HCT116 (cell line): ENCODE measurements at places on chromosomes 1 and 21.

GRCh38 chr1:7026169-7026568 lies 240.9 kb downstream of the CAMTA1 start:
- DNase-seq, result no peak

DNA sequence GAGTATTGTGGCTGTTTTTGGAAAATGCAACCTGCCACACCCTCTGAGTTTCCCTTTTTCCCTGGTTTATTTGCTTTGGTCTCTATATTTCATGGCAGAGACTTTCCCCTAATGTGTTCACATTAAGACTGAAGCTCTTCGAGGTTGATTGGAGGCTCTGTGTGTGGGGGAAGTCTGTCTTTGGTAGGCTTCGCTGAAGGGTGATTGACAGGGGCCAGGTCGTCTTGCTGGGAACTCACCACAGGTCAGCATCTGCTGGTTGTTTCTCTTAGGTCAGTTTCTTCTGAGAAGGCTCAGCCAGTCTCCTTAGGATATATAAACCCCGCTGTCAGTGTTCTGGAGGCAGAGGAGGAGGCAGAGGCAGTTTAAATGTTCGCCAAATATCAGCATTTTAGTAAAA lies 249.4 kb downstream of the RPS6KC1 start:
- DNase-seq, result no peak

DNA sequence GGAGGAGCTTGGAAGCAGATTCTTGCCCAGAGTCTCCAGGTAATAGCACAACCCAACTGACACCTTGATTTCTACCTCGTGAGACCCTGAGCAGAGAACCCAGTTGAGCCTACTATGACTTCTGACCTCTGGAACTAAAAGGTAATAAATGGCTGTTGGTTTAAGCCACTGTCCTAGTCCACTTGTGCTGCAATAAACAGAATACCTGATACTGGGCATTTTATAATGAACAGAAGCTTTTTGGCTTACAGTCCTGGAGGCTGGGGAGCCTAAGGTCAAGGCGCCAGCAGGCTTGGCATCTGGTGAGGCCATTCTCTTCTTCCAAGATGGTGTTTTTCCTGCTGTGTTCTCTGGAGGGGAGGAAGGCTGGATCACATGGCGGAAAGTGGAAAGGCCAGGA lies 39.9 kb upstream of the TP53BP2 start:
- DNase-seq, result no peak

DNA sequence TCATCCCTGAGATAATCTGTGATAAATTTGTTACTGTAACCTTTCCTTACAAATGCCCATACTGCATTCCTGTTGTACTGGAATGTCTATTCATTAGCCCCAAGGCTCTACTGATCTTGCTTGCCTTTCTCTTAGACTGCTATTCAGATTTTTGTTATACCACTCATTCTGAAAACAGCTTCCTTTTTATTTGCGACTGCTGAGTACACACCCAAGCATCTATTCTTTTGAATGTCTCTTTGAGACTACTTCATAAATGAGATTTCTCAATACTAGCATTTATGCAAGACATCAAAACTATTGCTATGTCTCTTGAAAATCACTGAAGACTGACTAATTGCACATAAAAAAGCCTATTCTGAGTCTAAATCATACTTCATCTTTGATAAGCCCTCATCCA lies 38.6 kb downstream of the DENND1B start:
- no peak for DNase-seq

GRCh38 chr1:170445096-170445495 lies 86.9 kb upstream of the GORAB start:
- no peak for DNase-seq

GRCh38 chr21:43902441-43902840 lies 37.4 kb downstream of the AGPAT3 start:
- DNase-seq, result no peak

DNA sequence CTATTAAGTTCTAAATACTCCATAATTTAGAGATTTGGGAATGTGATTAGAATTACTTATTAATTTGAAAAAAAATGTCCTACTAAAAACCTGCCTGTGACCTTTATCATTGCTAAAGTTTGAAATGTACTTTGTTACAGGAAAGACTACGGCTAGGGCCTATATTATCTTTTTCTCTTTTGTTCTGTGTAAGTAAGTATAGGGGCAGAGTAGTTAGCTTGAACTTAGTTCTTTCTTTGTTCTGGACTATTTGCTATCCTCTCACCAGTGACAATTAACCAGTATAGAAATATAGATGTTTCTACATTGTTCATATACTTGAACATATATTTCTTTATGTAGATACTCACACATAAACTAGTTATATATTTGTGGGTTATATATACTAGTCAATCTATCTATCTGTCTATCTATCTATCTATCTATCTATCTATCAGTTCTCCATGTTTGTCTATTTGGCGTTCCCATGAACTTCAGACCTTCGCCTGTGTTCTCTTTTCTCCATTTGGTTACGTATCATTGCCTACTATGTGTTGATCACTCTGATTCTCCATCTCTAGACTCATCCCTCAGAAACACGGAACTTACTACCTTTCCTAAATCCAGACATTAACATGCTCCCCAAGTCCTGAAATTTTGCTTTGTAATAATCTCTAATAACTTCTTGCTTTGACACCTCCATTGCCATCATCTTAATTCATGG lies 3.3 kb downstream of the PTPRC start:
- DNase-seq, result no peak

- no peak for DNase-seq
Observed at GRCh38 chr1:197024460-197024859, 42.6 kb downstream of the F13B start.

DNA sequence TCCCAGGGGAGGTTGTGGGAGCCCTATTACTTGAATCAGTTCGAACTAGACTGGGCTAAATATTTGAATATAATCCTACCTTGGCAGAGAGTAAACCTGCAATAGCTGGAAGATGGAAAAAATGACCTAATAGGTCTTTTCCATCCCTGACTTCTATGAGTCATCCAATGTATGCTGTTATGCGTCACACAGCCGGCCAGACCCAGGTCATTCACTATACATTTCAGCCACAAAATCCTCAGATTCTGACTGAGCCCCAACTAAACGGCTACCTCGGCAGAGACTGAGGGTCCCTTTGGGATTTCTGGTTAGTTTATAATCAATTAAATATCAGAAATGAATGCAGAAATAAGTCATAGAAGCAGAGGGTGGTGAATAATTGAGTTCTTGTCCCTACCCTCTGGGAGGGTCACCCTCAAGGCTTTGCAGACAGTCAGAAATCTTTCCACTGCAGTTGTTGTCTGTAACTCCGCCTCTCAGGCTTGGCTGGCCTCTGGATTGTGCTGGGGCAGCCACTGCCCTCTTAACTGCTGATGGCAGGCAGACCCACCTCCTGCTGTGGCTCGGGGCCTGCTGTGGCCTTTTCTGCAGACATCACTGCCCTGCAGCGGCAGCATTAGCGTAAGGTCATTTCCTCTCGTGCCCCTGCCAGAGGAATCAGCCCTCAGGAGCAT lies 240.5 kb downstream of the TGFB2 start:
- peak; percentile 65 for DNase-seq

DNA sequence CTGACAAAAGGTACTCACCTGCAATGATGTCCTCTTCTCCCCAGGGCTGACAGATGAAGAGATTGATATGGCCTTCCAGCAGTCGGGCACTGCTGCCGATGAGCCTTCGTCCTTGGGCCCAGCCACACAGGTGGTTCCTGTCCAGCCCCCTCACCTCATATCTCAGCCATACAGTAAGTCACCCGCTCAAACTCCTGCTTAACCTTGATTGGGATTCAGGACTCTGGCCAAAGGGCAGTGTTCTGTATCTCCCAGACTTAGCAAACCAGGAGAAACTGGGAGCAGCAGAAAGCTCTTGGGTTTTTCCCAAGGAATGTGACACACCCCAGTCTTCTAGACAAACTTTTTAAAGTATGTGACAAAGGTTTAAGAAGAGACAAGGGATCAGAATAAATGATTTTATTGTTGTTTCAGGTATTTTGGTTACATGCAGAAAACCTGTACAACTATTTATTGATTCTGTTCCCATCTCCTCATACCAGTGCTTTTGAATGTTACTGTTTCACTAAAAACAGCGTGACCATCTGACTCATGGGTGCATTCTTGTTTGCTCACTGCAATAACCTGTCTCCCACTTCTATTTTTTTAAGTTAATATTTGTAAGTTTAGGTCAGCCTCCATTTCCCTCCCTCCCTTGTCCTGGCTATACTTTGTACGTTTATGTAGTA lies 124.6 kb downstream of the PEX14 start:
- peak; percentile 26 for DNase-seq

DNA sequence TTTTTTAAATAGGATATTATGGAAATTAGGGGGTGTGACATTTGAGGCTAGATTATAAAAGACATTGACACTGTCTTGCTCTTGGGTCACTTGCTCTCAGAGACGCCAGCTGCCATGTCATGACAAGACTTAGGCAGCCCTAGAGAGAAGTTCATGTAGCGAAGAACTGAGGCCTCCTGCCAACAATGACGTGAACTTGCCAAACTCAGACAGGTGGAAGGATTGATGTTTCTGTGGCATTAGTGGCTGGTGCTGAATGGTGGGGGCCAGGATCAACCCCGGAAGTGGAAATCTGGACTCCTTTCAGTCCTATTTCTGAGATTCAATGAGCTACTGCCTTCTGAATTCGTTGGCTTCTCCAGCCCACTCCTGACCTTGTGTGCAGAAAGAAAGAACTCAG lies 14.7 kb downstream of the NCF2 start:
- no peak for DNase-seq

- peak; percentile 6 for DNase-seq
Observed at GRCh38 chr1:176954242-176954641, 210.3 kb downstream of the ASTN1 start.

DNA sequence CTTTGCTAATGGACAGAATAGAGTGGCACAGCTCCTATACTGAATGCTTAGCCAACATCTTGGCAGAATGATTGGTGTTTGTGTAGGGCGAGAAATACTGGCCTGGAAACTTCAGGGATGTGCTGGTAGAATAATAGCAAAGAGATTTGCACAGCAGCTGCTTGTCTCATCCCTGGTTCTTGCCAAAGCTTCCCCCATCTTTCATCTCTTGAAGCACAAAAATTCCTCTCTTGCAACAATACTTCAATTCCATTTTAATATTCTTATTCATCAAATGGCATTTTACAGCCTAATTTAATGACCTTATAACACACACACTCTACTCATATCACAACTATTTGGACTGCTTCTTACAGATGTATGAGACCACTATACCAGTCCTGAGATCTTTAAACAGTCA lies 37.7 kb downstream of the LHX8 start:
- DNase-seq, result no peak

GRCh38 chr1:88917321-88918025 lies 26.1 kb upstream of the GTF2B start:
- DNase-seq, result no peak

DNA sequence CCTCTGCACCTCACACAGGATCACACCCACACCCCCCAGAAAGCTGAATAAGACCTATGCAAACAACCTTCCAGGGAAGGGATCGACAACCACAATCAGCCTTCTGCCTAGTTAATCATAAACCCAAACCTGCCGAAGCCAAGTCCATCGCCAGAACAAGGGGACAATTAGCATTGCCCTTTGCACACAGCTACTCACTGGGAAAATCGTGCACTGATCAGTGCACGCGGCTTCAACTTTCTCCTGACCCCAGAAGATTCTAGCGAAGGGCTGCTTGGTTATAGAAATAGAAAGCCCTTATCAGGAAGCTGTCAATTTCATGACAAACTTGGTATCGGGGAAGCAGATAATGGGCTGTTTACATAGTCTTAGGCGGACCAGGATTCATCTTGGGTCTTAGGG lies 29.5 kb downstream of the RUNX1 start:
- no peak for DNase-seq

DNA sequence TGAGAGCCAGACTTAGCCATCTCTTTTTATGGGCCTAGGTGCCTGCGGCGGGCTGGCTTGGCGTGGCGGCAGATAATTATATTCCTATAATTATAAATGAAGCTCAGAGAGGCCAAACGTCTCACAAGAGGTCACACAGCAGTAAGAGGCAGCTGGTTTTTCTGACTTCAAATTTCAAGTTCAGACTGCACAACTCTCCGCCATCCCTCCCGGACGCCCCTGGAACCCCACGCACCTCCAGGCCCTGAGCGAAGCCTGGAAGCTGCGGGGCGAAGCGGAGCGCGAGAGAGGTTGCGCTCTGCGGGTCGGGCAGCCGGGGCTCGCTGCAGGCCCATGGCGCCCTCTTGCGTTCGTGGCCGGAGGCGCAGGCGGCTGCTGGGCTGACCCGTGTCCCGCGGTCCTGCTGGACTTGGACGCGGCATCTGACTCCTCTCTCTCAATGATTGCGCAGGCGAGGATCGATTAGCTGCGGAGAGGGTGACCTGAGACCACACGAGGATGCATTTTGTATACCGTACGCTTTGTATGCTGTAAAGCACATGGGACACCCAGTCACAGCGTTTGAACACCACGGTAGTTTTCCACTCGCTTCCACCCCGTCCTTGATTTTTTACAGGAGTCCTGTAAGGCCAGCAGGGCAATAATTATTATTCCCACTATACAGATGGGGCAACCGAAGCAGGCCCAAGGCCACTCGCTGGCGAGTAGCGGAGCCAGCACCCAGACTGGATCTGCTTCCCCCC lies 272.7 kb downstream of the FOXD2 start:
- peak; percentile 28 for DNase-seq

- DNase-seq, result no peak
Observed at GRCh38 chr1:20871419-20871818, 84.3 kb upstream of the HP1BP3 start.

DNA sequence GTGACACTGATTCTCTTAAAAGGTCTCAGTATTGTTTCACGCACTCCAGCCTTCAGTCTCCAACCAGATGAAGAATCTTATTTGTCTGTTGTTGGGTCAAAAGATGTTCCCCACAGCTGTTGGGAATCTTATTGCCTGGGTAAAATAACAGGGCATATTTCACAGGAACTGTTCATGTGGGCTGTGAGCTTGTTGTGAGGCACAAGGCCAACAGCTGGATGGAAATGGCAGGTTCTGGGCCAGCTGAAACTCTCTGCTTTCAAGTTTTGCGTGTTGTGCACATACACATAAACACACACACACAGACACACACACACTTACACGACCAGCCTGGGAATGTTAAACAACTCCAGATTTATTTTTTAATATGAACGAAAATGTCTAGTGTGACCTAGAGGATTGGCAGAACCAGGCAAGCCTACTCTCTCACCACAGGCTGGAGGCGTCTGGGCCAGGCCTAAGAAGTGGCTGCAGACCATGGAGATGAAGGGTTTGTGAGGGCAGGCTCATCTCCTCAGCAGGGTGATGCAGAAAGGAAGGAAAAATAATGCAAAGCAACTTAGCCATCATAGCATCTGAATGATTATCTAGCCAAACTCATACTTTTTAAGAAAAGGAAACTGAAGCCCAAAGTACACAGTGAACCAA lies 357.0 kb downstream of the TTLL7 start:
- no peak for DNase-seq

DNA sequence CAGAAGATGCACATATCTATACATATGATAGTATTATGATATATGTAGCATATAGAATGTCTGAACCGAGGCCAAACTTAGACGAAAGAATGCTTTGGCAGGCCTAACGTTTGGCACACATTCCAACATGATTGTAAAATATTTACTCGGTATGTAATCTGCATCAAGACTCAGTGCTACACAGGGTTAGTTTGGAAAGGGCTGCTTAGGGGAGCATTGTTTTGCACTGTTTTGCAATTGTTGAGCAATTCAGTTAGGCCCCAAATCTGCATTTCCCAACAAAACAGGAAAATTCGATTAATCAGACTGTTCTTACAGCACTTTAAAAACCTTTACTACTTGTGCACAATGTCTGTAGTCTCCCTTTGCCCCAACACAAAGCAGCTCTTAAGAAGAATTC lies 216.0 kb upstream of the NEGR1 start:
- no peak for DNase-seq

GRCh38 chr21:45507888-45508508 lies 34.2 kb downstream of the SLC19A1 start:
- no peak for DNase-seq

GRCh38 chr1:241485554-241485992 lies 34.0 kb downstream of the FH start:
- DNase-seq, result peak; percentile 12
